ENCODE measurements at places on chromosomes 1 and 21.

GRCh38 chr1:18178111-18178510 is 70.5 kb downstream of the IGSF21 start:
- no peak for DNase-seq

GRCh38 chr1:222592171-222592570 is 2.4 kb upstream of the TAF1A start:
- no peak for DNase-seq

DNA sequence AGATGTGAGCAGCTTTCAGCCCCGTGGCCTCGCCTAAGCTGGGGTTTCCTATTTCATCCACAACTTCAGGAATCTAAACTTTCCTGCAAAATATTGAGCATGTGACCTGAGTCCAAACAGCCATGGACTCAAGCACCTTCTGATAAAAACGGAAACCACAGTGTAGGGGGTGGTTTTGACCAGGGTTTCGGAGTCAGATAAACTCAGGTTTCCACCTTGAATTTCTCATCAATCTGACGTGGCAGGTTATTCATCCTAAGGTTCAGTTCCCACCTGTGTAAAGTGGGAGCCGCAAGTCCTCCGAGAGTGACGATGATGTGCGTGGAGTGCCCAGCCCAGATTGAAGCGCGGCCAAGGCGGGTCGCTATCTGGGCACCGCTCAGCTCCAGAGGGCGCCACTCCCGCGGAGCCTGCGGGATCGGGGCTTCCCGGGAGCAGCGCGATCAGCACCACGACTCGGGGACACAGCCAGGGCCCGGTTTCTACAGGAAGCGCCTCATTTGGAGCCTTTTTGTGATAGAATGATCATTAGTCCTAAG is 871 bp upstream of the ETS2 start:
- peak; percentile 78 for DNase-seq

DNA sequence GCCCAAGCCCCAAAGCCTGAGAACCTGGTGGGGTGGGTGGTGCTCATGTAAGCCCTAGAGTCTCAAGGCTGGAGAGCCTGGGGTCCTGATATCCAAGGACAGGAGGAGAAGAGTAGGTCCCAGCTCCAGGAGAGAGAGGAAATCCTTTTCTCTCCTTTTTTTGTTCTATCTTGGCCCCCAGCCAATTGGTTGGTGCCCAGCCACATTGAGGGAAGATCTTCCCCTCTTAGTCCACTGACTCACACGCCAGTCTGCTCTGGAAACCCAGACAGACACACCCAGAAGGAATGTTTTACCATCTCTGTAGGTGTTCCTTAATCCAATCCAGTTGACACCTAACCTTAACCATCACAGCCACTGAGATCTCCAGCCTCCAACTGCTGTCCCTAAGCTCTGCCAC is 16.2 kb upstream of the LIN9 start:
- no peak for DNase-seq

- DNase-seq = no peak
These were observed 585 bp downstream of the NEGR1 start for GRCh38 chr1:72281637-72282270.

DNA sequence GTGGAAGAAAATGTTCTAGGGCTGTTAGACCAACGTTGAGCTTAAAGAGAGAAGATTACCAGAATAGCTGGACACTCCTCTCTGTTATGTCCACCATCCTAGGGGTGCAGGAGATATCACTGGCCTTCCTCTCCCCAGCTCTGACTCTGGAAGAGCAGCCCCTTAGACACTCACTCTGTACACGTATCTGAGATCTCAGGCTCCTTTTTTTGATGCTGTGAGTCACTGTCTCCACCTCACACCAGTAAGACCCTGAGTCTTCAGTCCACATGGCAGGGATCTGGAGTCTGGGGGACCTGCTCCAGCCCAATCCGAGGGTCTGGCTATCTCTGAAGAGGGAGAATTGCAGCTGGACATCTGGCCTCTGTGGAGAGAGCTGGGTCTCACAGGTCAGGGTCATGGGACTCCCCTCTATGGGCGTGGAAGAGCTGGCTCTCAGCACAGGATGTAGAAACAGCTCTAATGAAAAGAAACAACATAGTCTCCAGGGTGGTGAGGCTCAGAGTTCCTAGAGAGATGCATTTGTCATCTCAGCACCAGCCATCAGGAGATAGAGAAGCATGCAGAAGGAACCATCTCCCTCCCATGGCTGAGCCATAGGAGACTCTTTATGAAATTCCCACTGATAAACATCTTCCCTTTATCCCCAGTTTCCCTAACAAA is 3.5 kb downstream of the FCRL3 start:
- DNase-seq = no peak

GRCh38 chr1:228043281-228043848 is 36.6 kb downstream of the WNT3A start:
- DNase-seq = no peak

DNA sequence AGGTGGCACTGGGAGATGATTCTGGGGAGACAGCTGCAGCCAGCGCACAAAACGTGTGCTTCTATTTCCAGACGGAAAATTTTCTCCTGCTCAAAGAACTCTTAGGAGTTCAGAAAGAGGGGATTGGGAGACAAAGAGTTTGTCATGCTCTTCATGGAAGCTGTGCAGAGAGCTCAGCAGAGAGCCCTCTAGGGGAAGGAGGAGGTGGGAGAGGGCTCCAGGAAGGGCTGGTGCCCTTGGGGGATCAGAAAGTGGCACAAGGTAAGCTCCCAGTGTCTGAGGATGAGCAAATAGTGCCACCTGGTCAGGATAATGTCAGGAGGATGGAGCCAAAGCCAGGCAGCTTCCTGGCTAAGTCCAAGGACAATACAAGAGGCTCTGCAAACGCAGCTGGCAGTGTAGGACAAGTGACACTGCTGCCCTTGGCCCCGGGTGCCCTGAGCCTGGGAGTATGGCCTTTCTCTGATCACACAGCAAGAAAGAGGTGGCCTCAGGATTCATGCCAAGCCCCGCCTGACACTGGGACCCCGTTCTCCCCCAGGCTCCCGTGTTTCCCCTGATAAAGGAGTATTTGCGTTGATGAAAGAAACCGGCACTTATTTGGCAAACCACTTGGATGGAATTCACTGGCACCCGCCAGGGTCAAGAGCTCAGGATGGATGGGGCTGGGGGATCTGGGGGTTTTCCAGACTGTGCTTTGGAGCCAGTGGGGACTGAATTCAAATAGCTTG is 254.0 kb downstream of the PTPRU start:
- DNase-seq = no peak

DNA sequence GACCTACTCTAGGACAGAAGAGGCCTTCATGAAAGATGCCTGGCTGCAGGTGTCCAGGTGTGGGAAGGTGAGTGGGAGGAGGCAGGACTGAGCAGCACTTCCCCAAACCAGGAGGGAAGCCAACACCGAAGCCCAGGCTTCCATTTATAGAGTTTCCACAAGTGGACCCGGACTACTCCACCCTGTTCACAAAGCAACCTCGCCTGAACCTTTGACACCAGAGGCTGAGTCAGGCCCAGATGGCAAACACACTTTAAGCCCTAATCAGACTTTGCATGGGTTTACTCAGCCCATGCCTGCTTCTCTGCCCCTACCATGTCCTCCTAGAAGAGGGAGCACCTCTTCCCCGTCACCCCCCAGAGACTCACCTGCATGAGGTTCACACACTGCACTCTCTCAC is 14.0 kb downstream of the PRR9 start:
- DNase-seq = no peak

DNA sequence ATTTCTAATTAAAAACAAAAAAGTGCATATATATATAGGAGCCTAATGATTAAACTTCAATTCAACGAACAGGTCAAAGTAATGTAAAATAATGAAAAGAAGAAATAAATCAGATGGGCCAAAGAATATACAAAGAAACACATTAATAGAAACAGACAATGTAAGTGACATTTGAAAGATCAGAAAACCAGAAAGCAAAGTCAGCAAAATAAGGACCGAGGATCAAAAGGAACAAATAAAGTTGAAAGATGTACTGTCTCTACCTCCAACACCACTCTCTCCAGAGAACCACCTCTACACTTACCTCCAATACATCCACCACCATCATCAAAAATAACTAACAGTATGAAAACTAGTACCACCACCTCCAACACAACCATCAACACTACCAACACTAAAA is 1226.3 kb upstream of the NCAM2 start:
- DNase-seq = no peak

All from body of pancreas (tissue), 4 donors.